Stimulated activated CD4-positive, alpha-beta T cell treated with anti-CD3 and anti-CD28 coated beads, Interleukin-15, amount 100 ng/mL, for 48 hours (primary cell): ENCODE measurements at places on chromosomes 11 and 22.

DNA sequence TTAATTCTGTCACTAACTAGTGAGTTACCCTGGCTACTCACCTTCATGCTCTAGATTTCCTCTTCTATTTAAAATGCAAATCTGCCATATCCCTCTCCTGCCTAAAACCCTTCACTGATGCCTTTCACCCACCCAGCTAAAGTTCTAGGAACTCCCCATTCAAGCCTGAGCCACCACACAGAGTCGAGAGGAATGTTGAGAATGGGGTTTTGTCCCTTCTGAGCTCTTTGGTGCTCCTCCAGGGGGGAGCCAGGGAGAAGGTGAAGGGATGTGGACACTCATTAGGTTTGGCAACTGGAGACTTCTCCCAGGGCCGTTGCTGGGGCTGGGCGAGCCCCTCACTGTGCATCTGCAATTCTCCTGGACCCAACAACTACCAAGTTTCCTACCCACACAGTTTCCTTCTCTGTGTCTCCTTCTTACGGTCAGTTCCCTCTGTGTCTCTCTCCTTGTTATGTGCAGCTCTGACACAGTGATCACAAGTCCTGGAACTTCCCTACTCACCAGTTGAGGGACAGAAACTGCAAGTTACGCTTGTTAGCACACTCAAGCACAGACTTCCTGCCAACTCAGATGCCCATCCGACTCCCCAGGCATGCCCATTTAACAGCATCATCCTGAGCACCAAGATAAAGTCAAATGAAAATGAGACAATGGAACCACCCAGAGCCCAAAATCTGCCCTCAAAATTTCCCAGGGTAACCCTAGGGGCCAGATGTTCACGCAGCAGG, 6.5 kb upstream of the IL10RA start:
- no peak for DNase-seq

DNA sequence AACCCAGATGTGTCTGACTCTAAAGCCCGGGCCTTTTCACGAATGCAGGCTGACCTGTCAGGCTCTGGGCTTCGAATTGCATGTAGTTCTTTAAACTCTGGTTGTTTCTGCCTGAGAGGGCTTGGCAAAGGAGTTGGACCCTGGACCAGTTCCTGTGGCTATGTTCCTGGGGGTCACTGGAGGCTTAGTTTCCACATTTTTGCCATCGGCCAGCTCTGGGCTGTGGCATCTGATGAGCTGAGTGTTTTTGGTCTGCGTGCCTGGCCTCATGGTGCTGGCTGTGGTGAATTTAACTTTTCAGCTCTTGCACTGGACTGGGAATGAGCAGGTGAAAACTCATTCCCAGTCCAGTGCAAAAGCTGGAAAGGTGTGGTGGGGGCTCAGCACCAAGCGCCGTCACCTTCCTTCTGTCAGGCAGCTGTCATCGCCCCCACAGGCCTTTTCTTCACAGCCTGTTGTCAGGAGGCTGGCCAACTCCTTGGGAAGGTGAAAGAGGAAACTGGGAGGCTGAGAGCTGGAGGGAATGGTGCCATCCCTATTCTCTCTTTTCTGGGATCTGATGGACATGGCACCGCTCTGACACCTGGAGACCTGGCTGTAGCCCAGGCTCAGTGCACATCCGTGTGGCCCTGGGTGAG, 123.6 kb downstream of the ADAMTS15 start:
- no peak for DNase-seq

GRCh38 chr11:69371731-69372588, 78.0 kb downstream of the MYEOV start:
- no peak for DNase-seq

- no peak for DNase-seq
Observed at GRCh38 chr11:13223112-13223511, 54.5 kb upstream of the BMAL1 start.

DNA sequence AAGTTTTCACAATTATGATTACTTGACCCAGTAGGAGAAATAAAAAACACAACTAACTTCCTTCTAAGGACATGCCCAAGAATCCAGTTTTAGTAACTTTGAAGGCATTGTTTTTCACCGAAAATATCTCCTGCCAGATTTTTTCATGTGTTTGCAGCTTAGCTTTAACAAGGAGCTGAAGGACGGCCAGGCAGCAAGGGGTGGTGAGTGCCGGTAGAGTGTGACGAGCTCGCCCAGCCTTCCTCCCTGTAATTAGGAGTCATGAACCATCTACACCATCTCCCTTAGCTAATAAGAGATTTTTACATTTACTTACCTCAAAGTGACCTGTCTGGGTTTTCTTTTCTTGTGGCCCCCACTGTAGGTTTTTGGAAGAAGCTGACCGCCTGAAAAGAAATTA, 72.0 kb downstream of the BMAL1 start:
- no peak for DNase-seq

DNA sequence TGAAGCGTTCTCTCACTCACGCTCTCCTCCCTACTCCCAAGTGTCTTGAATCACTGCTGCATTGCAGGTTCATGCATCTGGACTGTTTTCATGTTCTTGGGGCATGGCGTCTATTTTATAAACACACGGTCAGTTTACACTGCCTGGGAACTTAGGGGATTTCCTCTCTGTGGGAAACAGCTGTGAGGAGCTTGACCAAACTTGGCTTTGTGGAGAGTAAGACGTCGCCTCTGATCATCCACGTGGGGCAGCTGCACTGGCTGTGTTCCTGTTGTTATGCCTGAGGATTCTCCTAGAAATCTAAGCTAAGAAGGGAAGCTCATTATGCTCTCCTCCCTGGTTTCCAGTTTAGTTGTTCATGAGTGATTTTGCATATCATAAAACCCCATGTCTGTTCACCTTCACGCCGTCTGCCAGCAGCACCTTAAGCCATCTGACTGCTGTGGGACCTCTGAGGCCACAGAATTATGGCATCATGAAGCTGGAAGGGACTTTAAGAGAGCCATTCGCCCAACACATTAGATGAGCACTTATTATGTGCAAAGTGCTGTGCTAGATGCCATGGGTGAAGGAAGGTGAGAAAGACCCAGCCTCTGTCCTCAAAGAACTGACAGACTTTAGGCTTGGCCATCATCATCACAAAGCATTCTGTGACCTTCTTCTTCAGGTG, 38.8 kb upstream of the POU2AF1 start:
- no peak for DNase-seq

DNA sequence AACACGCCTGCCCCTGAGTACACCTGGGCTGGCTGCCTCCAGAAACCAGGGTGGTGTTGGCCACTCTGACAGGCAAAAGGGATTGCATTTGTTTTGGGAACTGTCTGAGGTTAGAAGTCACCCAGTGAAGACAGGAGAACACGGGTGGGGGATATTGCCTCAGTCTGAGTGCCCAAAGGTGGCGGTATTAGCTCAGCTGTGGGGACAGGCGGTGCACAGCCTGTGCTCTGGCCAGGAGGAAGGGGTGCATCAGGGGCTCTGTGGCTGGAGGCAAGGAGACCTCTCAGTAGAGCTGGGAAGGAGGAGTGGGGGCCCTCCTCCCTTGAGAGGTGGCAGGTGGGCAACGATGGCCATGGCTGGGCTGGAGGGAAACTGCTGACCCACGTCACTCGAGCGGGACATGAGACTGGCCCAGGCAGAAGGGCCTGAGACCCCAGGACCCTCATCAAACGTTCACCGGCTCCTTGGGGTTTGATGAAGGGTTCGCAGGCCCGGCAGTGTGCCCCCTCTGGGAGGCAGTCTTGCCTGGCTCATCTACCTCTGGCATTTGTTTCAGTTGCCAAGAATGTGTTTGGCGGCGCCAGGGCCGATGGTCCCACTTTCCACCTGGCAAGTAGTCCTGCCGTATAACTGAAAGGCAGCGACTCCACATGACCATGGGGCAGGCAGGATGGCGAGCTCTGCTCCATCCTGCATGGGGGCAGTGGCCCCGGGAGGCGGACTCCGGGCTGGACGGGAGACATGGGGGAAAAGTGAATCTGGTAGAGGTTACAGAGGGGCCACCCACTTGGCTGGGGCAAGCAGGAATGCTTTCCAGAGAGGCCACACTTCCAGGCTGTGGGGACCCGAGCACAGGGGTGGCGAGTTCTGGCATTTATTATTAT, 52.8 kb upstream of the SMIM38 start:
- DNase-seq: no peak

- no peak for DNase-seq
Observed at GRCh38 chr11:12088047-12088481, 22.3 kb upstream of the MICAL2 start.

- no peak for DNase-seq
Observed at GRCh38 chr11:36485298-36486002, 24.6 kb downstream of the TRAF6 start.

GRCh38 chr22:43292630-43293018, 50.5 kb downstream of the SCUBE1 start:
- no peak for DNase-seq

DNA sequence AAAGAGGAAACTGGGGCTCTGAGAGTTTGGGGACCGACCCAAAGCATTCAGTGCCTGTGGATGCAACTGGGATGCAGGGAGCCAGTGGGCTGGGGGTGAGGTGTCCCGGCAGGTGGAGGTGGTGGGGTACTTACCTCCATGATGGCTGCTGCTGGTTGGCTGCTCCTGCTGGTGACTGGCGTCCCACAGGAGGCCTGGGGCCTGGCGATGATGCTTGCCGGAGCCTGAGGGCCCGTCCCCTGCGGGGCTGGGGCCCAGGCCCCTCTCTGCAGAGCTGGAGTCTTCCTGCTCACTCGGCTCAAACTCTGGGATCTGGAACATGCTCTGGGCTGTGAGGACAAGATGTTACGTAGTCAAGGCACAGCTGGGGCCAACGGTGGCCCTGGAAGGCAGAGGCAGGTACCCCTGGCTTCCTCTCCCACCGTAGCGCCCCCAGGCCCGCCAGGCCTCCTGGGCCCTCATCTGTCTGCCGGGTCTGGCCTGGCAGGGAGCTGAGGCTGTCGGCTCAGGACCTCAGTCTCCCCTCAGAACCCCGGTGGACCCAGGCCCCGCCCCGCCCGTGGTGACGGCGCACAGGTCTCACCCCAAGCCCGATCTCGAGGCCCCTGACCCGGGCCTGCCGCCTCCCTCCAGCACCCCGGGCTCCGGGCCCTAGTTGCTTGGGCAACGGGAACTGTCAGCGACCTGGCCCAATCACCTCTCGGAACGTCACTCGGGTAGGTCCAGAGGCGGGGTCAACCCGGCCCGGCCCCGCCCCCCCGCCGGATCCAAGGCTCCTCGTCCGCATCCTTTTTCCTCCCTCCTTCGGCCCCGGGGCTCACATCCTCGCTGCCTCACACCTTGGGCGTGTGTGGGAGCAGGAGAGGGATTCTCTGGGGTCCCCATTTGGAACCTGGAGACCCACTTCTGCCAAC, at the start of gene BAD:
BAD (minus strand) TSS at position 618 of the 914 bp plus-strand sequence; CDS start at position 321, 297 bp downstream.
- DNase-seq: peak; percentile 94

- DNase-seq: no peak
Observed at GRCh38 chr11:94563848-94564467, 3.2 kb upstream of the PIWIL4 start.

DNA sequence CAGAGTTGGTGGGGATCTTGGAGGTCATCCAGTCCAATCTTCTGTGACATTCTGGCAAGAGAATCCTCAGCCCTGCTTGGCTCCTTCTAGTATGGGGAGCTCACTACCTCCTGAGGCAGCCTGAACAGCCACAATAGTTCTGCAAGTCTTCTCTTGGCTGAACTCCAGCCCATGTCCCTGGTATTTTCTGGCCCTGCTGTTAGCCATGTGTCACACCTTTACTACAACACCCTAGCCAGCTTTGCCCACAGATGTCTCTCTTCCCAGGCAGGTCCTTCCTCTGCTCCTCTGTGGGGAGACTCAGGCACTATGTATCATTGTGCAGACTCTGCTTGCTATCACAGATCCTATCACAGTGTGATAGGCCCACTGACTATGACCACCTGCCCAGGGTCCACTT, 297.7 kb downstream of the CTTN start:
- no peak for DNase-seq

GRCh38 chr11:17642980-17643379, 76.4 kb upstream of the MYOD1 start:
- no peak for DNase-seq

GRCh38 chr22:46812034-46812605, 49.7 kb downstream of the TBC1D22A start:
- DNase-seq: no peak

DNA sequence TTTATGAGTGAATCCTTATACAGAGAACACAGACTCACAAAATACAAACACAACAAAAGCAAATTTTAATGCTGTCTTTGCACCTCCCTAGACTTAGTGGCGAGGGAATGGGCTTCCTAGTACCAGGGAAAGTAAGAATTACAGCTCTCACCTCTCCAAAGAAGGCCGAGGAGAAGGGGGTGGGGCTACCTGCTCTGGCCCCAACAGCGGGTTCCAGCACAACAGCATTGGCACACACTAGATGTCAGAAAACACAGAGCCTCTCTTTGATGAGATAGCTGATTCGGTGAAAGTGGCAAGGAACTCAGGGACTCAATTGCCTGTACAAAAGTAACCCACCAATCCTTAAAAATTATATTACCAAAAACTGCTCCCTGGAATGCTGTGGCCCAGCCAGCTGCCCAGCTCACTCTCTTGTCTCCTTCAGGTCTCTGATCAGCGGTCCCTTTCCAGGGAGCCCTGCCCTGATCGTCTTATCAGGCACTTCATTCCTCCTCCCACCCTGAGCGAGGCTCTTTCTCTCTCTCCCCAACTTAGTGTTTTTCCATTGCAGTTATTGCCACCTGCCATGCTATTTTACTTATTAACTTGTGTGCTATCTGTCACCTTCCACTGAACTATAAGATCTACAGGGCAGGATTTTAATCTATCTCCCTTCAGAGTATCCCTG, 30.7 kb downstream of the SPON1 start:
- no peak for DNase-seq
